ENCODE measurements at places on chromosomes 6 and 20.

DNA sequence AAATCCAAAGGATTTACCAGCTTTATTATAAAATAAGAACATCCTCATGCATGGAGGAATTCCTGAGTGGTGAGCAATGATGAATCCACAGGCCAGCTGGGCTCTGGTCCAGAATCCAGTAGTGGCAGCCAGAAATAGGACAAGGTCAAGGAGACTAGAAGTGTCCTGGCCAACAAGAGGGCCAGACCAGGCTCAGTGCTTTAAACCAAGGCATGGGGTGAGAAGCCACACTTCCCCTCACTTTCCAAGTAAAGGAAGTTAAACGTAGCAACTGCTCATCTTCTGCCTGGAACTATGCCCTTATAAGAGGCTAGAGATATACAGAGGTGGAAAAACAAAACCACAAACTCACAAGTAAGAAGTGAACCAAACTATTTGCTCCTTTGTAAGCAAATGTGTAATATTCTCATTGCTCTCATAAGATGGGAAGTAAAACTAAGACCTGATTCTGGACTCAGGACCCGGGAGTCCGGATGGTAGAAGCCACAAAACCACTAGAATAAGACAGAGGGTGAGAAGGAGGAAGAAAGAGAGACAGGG is 253.2 kb downstream of the UST start:
- DNase-seq, result no peak

DNA sequence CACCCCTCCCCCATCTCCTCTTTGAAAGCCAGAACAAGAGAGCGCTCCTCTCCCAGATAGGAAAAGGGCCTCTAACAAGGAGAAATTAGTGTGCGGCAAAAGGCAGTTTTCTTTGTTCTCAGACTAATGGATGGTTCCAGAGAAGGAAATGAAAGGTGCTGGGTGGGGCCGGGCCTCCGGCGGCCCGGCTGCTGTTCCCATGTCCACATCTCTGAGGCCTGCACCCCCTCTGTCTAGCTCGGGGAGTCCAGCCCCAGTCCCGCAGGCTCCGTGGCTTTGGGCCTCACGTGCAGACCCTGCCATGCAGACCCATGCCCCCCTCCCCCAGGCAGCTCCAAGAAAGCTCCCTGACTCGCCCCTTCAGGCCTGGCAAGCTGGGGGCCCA is 35.8 kb upstream of the MRGBP start:
- DNase-seq, result no peak

DNA sequence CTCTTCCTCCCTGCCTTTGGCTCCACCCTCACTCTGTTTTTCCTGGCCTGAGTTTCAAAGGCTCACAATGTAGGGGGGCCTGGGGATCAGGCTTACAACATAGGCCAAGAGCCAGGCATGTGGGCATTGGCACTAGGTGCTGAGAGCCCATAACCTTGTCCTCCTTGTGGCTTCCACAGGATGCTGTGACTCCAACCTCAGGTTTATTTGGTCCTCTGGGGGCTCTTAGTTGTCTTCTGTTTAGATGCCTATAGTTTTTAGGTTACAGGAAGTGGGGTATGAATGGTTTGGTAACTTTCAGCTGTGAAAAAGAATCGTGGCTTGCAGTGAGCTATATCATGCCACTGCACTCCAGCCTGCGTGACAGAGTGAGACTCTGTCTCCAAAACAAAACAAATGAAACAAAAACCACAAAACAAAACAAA is 25.6 kb downstream of the MMP24 start:
- no peak for DNase-seq

- no peak for DNase-seq
Observed at GRCh38 chr20:38192323-38192885, 27.3 kb upstream of the TGM2 start.

GRCh38 chr6:166627875-166628801 is 1.1 kb upstream of the RPS6KA2 start:
- DNase-seq, result peak; percentile 33

DNA sequence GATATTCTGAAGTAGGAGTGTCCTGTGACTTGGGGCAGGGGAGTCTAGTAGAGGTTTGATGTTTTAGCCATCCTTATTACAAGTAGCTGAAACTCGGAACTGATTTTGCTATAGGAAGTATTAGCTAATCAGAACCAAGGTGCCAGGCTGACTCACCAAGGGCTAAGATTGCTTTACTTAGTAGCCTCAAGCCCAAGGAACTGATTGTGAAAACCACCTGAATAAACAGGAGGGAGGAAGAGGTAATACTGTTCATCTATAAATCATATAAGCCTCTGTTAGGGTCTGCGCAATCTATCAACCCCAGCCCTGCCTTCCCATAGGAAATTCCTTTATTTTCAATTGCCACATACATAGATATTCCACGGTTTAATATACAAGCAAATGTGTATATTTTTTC is 54.4 kb downstream of the GNAS start:
- no peak for DNase-seq

- no peak for DNase-seq
Observed at GRCh38 chr6:105642708-105643107, 239.8 kb upstream of the PREP start.

GRCh38 chr6:18328540-18328939 is 58.6 kb upstream of the RNF144B start:
- DNase-seq, result no peak

- no peak for DNase-seq
Observed at GRCh38 chr20:51412951-51413481, 129.5 kb downstream of the NFATC2 start.

- no peak for DNase-seq
Observed at GRCh38 chr20:38231531-38232121, 28.9 kb downstream of the KIAA1755 start.

DNA sequence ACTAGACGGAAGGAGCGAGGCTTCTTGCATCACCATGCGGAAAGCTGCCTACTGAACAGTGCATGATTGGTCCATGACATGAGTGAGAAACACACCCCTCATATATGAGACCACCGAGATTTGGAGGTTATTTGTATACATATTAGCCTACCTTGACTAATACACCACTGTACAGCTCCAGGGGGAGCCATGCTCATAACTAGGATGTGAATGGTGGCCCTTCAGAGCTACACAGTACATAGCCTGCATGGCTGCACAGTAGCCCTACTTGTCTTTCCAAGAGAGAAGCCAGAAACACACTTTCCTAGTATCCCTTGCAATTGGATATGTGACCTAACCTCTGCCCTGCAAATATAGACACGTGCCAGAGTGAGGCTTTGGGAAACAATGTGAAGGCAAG is 21.8 kb upstream of the MCUR1 start:
- DNase-seq, result peak; percentile 68

DNA sequence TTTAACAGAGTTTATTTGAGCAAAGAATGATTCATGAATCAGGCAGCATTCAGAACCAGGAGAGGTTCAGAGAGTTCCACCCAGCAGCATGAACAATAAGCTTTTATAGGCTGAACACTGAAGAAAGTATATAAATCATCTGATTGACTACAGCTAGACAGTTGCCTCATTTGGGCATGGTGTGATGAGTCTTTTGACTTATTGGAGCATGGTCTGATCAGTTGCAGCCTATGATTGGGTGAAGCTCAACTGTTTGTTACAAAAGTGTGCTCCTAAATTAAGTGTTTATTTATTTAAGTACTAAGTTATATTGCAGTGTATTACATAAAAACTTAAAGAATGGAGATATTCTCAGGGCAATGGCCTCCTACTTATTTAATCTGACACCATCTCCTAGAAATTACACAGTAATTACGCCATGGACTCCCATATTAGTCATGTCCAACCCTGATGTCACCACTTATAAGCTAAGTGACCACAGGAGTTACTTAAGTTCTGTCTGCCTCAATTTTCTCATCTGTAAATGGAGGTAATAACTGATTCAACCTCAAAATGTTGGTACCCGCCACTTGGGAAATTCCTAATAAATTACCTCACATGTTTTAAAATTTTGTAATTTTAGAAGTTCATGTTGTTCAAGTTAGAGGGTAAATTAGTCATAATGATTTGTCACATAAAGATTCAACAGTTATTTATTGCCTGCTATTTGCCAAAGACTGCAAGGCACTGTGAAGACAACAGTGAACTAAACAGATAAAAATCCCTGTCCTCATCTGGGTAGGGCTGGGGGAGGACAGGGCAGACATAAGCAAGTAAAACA is 15.2 kb upstream of the ROS1 start:
- no peak for DNase-seq

DNA sequence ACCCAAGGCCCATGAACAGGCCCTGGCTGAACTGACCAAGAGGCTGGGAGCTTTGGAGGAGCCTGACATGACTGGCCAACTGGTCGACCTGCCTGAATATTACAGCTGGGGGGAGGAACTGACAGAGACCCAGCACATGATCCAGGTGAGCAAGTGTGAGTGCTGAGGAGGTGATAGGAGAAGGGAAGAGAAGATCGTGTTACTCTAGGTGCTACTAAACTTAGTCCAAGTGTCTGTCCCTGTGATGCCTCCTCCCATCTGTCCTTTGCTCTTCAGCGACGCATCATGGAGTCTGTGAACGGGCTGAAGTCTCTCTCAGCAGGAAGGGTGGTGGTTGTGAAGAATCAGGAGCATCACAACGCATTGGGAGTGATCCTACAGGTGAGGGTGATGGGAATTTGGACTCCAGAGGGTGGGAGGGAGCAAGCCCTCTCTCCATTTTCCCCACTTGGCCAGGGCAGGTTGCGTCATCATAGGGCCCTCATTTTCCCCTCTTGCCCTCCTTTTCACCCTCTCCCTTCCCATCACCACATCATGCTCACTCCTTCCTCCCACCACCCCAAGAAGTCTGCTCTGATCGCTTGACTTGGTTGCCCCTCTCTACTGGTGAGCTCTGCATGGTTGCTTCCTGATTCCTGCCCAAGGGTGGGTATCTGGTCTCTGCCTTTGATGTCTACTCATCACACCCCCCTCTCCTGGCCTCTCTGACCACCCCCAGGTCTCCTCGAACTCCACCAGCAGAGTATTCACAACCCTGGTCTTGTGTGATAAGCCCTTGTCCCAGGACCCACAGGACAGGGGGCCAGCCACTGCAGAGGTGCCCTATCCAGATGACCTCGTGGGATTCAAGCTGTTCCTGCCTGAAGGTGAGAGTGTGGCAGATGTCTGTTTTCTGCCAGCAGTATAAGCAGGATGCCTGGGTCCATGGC is 4.7 kb downstream of the DXO start:
- DNase-seq, result no peak

- no peak for DNase-seq
Observed at GRCh38 chr6:2641044-2641725, 109.5 kb downstream of the MYLK4 start.

DNA sequence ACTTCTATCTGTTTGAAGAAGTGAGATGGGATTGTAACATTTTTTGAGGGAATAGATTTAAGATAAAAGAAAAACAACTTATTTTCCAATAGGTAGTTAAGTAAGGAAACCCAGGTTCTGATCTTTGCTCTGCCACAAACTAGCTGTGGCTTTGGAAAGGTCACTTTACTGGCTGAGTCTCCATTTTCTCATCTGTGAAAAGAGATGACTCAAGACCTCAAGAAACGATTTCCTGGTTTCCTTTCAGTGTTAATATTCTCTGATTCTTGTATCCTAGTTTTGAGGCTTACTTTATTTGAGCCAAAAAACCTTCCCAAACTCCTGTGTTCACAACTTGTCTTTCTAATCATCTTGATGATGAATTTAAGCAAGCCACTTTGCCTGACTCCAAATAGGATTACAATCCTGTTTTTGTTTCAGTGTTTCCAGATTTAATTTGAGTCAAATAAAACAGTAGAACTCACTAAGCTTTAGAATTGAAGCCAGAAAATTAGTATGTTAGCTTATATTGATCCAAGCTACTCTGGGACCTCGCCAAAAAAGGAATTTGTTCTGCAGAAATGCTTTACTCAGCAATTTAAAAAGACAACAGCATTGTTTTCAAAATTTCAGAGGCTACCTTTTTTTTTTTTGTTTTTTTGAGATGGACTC is 51.1 kb downstream of the ENPP1 start:
- no peak for DNase-seq

GRCh38 chr20:12305188-12305950 is 387.7 kb downstream of the BTBD3 start:
- DNase-seq, result no peak

- DNase-seq, result no peak
Observed at GRCh38 chr20:31758991-31759390, 19.9 kb downstream of the TPX2 start.

DNA sequence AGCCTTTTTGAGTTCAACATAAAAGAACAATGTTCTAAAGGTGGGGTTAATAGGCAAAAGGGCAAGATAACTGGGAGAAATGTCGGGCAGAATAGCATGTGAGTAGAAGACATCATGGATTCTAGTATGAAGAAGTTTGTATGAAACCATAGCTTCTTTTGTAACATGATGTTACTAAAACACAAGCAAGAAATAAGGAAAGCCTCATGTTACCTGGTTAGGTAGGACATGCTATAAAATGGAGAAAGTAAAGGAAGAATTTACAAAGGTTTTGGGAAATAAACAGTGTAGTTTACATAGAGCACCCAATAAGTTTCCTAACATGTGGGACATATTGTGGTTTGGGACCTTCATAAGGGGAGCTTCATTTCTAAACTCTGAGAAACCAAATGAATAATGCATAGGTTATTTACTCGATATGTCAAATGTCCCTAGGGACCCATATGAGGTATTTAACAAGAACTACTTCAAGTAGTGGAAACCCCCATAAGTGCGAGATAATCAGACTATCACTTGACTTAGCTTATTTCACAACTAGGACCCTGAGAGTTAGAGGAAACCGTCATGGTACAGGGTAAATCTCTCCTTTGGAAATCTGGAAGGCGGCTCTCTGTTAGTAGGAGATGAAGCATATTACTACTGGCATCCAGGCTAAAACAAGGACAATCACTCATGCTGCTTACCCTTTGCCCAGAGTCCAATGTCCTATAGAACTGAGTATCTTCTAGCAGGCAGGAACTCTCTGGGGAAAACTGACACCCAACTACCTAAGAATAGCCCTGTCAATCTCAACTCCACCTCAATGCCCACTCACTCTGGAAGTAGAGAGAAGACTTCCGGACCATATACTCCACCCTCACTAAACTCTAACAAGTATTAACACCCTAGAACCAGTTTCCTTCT is 57.5 kb downstream of the ILRUN start:
- DNase-seq, result no peak

- DNase-seq, result no peak
Observed at GRCh38 chr20:38863024-38863851, 57.7 kb downstream of the PPP1R16B start.

DNA sequence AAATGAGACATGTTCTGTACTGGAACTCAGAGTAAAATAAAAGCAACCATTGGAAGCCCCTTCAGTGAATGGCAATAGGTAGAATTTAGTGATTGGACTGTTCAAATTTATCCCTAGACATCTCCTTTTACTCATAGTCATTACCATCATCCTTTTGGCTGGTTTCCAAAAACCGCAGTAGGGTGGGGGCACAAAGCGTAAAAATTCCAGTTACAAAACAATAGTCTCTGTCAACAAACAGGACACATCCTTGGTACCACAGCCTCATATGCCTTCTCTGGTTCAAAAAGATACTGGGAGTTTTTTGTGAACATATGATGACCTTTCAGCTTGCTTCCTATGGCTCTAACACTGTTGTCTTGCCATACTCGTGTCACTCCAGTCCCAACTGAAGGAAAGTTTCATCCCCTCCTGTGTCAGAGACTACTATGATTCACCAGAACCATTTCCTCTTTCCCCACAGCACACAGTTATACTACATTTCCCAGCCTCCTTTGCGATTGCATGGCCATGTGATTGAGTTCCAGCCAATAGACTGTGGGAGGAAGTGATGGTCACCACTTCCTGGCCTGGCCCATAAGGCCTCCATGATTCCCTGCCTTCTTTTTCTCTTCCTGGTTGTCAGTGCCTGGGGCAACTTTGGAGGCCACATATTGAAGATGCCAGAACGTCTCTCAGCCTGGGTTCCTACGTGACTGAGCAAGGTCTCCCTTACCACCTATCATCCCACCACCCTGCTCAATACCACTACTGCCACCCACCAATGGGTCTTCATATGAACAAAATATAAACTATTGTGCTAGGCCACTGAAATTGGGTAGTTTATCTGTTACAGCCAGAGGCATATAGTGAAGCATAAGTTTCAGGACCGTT is 162.4 kb downstream of the ID4 start:
- DNase-seq, result peak; percentile 47
